T-helper 9 cell (primary cell): ENCODE measurements at places on chromosomes 16 and 17.

GRCh38 chr16:71383054-71383773, 24.7 kb downstream of the CALB2 start:
- no peak for DNase-seq

- no peak for DNase-seq
These were observed 12.4 kb upstream of the RNF213 start for GRCh38 chr17:80248001-80248893.

GRCh38 chr17:3678095-3678820, 9.6 kb downstream of the EMC6 start:
- DNase-seq, result no peak

- DNase-seq, result peak; percentile 20
These were observed 7.2 kb upstream of the SLC52A1 start for GRCh38 chr17:5042157-5043022.

- no peak for DNase-seq
These were observed 1.8 kb upstream of the CDC42EP4 start for GRCh38 chr17:73313526-73314127.

GRCh38 chr17:63945784-63946439, 13.8 kb upstream of the CD79B start:
- DNase-seq, result no peak

- no peak for DNase-seq
These were observed 4.7 kb downstream of the CENPV start for GRCh38 chr17:16348586-16348985.

- no peak for DNase-seq
These were observed 19.2 kb downstream of the AQP8 start for GRCh38 chr16:25235991-25236390.

DNA sequence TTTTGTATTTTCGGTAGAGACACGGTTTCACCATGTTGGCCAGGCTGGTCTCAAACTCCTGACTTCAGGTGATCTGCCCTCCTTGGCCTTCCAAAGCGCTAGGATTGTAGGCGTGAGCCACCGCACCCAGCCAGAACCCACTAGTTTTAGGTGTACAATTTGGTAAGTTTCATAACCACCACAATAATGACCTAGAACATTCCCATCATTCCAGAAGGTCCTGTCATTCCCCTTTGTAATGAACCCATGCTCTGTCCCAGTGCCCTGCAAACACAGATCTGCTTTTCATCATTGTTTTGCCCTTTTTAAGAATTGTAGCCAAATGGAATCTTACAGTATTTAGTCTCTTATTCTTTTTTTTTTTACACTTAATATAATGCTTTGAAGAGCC, 35.6 kb upstream of the IRF8 start:
- DNase-seq, result no peak

GRCh38 chr17:55607731-55608341, 96.6 kb upstream of the SMIM36 start:
- DNase-seq, result no peak

GRCh38 chr16:69435977-69436820, 11.8 kb downstream of the CYB5B start:
- no peak for DNase-seq

- no peak for DNase-seq
These were observed 373.7 kb downstream of the SNX29 start for GRCh38 chr16:12349936-12350850.

DNA sequence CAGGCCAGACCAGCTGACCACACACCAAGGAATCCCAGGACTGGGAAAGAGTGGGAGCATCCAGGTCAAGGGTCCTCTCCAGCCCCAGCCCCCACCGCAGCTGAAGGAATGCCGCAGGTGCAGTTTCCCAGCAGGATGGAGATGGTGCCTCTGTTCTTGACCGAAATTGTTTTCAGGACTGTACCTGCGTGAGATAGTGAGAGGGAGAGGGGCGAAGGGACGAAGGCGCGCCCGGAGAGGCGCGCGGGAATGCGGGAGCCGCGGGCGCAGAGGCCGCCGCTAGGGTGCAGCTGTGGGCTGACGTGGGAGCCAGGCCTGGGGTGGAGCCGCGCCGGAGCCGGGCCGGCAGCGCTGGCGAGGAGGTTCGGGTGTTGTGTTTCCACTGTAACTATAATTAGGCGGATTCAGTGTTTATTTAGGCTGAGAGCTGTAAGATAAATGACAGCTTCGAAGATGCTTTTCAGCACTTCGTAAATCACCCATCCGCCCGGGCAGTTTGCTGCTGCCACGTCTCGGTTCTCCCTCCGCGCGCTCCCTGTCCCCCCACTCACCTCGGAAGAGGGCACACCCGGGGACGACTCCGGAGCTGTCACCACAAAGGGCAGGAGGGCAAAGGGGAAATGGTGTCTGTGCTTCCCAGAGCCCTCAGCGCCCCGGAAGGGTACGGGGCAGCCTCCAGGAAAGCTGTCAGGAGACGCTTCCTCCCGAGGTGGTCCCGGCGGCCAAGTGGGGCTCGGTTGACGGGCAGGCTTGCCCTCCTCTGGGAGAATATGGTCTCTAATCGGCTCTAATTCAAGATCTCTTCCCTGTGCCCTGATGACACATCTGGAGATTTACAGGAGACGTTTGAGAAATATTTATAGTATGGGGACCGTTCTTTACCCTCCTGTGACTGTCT, 38.2 kb downstream of the HOXB1 start:
- peak; percentile 66 for DNase-seq

GRCh38 chr16:80816356-80816755, 12.0 kb upstream of the CDYL2 start:
- no peak for DNase-seq

GRCh38 chr16:79618692-79619050, 18.1 kb upstream of the MAF start:
- no peak for DNase-seq

- no peak for DNase-seq
These were observed 159.2 kb upstream of the CDH5 start for GRCh38 chr16:66207139-66207882.

DNA sequence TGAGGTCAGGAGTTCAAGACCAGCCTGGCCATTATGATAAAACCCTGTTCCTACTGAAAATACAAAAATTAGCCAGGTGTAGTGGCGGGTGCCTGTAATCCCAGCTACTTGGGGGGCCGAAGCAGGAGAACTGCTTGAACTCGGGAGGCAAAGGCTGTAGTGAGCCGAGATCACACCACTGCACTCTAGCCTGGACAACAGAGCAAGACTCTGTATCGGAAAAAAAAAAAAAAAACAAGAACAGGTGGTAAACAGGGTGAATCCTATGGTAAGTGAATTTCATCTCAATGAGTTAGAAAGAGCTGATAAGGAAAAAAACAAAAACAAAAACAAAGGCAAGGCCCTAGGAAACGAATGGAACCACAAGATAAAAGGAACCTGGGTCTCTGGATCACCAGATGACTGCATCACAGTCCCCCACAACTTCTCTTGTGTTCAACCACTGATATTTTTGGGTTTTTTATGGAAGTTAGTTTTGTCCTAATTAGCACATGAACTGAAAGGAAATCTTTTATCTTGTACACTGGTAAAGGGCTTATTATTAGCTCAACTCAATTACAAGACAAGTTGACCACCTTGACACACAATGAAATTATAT, 21.0 kb downstream of the GLG1 start:
- no peak for DNase-seq

DNA sequence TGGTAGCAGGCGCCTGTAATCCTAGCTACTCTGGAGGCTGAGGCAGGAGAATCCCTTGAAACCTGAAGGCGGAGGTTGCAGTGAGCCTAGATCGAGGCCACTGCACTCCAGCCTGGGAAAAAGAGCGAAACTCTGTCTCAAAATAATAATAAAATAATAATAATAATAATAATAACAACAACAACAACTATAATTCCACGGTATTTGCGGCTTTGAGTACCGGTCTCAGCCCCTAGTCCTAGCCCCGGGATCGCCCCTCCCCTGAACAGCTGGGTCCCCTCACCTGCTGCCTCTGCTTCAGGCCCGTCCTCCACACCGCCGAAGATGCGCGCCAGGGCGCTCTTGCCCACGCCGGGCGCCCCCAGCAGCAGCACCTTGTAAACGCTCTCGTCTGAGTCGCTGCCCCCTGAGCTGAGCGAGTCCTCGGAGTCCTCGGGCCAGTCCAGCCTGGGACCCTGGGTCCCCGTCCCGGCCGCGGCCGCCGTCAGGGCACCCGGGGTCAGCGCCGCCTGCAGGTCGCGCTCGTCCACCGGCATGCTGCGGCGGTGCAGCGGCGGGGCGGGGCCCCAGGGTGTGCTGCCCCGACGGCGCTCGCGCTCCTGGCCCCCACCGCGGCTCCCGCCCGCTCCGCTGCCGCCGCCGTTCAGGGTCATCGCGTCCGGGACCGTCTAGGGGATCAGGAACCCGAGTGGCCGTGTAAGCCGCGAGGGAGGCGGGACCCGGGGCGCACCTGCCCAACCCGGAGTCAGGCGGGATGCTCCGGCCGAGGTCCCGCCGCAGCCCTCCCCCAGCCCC, 611 bp downstream of the RRAD start:
- peak; percentile 18 for DNase-seq

DNA sequence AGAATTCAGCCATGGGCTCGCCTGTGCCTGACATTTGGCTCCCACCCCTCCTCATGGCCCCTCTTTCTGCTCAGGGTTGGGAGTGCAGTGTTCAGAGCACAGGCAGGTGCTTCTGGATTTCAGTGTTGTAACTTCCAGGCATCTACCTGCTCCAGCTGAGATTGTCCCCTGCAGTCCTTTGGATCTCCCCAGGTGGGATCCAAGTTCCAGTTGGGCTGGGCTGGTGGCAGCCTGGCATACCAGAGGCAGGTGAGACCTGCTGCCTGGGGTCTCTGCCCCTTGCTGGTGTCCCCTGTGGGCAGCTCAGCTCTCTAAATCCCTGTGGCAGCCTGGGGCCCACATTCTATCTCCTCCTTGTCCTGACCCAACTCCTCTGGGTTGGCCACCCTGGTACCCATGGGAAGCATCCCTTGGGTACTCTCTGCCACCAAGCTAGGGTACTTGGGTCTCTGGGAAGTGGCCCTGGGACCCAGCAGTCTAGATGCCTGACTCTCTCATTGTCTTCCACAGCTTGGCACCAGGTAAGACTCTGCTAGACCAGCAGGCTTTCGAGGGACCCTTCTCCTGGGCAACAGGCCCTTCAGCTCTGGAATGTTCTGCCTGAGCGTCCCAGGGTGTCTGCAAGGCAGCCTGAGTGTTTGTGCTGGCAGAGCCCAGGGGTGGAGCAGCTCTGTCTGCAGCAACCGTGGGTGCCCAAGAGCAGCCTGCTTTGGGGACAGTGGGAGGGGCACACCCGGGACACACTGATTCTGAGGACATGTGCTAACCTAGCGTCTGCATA, 42.5 kb downstream of the DNAH17 start:
- DNase-seq, result peak; percentile 9

DNA sequence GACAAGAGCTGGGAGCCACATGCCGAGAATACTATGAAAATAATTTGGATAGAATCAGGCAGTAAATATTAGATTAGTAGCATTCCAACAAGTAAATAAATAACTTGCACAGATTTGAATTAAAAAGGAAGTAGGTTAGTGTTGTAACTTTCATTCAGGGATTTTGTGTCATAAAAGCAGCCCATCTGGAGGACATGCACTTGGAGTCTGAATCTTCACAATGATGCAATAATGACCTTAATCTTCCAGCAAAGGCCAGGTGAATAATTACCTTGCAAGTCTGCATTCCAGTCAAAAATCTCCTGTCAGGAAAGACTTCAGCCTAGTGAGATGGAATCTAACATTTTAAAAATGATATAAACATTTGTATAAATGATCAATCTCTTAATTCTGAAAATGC, 518.1 kb downstream of the KCNJ2 start:
- no peak for DNase-seq

GRCh38 chr16:67036323-67036741, 7.4 kb downstream of the CBFB start:
- no peak for DNase-seq

DNA sequence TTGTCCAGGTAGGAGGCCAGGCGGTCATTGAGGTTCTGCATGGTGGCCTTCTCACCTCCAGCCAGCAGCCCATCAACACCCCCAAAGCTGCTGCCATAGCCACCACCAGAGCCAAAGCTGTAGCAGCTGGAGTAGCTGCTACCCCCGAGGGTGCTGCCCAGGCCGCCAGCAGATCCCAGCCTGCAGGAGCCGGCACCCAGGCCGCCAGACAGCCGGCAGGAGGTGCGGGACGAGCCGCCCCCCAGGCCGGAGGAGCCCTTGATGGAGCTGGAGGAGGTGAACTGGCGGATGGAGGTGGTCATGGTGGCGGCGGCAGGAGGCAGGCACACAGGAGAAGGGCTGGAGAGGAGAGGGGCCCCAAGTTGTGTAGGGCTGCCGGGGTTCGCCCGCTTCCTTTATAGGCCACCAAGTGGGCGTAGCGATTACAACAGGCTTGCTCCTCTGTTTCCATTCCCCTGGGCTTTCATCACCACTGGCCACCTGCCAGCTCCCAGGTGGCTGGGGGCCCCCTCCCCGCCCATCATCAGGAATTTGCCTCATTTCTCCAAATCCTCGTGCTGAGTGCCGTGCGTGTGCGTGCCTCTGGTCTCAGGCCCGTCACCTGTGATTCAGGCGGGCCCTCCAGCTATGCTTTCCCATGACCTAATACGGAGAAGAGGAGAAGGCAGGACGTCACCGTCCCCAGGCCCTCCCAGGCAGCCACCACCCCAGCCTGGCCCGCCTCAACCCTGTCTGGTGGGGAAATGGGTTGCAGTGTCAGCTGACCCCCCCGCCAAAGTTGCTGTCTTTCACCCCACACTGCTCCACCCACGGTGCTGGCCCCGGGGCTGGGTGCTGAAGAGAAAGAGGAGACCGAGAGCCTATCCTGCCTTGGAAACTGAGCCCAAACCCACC, at the start of gene KRT17:
Gene KRT17, minus strand, starts transcription at position 368 of the 894 bp plus-strand sequence. Its CDS starts 66 bp downstream, at position 302.
- DNase-seq, result no peak

- no peak for DNase-seq
These were observed 78.8 kb upstream of the CDYL2 start for GRCh38 chr16:80883159-80883642.

- no peak for DNase-seq
These were observed 17.8 kb downstream of the MSI2 start for GRCh38 chr17:57274162-57274561.

GRCh38 chr16:70390774-70391173, 44.1 kb downstream of the DDX19A start:
- no peak for DNase-seq

GRCh38 chr17:54257440-54257839, 434.7 kb downstream of the KIF2B start:
- DNase-seq, result no peak

DNA sequence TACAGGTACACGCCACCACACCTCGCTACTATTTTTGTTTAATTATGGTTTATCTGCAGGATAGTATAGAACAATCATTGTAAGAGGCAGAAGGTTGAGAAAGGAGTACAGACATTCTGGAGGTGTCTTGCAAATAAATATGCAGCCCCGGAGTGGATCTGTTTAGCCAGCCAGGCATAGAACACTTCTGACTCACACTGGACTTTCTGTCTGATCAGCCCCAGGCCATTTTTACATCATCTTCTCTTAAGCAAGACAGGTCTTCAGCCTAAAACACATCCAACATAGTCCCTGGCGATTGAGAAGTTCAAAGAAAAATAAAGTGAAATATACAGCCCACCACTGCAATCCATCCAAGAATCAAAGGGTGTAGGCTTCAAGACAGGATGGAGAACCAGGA, 81.4 kb downstream of the XYLT1 start:
- DNase-seq, result no peak

GRCh38 chr17:50946223-50946890, 80.2 kb upstream of the TOB1 start:
- DNase-seq, result no peak
